ENCODE measurements at places on chromosomes 4 and X.
A peak's percentile ranks its signal among the peaks of the same experiment; 100 is the strongest.

GRCh38 chr4:162622664-162623063, 458.9 kb upstream of the FSTL5 start:
- DNase-seq = no peak

- DNase-seq = no peak
These were observed 455.4 kb downstream of the IL15 start for GRCh38 chr4:142091691-142092182.

DNA sequence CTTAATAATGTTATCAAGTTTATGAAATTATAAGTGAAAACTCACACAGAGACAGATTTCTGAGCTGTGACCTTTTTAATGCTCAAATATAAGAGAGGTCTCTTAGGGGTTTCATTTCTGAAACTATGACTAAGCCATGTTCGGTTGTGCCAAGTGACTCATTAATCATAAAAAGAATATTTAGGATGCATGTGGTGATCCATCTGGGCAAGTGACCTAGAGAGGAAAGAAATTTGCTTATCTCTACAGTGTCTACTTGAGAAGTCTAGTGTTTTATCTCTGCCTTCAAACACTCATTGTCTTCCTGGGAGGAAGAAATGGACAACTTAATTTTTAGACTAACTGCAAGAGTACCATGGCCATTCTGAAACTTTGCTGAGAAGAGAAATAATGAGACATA, 545.3 kb upstream of the GRID2 start:
- peak; percentile 4 for DNase-seq

GRCh38 chr4:52017814-52018213, 2.3 kb downstream of the LRRC66 start:
- no peak for DNase-seq

- peak; percentile 42 for DNase-seq
These were observed 1.7 kb downstream of the ARAF start for GRCh38 chrX:47562615-47563243.

GRCh38 chr4:11831739-11832138, 403.0 kb upstream of the HS3ST1 start:
- no peak for DNase-seq

GRCh38 chr4:75723163-75724065, 963 bp upstream of the USO1 start:
- DNase-seq = peak; percentile 51

DNA sequence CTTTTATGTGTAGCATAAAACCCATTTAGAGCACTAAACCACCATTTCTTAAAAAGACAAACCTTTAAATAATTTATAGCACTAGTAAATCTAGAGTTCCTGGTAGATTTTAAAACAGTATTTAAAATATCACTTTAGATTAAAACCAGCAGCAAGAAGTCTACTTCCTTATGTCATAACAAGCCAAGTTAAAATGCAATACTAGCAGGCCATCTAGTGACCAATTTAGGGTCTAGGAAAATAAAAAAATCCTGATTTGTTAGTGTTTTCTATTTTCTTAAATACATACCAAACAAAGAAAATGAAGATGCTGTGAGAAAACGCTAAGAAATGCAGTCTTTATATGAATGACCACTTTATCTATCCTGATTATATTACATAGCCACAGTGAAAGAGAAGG, 53.9 kb downstream of the PAPSS1 start:
- peak; percentile 43 for DNase-seq

GRCh38 chrX:130253916-130254315, 14.8 kb downstream of the ZNF280C start:
- DNase-seq = no peak

DNA sequence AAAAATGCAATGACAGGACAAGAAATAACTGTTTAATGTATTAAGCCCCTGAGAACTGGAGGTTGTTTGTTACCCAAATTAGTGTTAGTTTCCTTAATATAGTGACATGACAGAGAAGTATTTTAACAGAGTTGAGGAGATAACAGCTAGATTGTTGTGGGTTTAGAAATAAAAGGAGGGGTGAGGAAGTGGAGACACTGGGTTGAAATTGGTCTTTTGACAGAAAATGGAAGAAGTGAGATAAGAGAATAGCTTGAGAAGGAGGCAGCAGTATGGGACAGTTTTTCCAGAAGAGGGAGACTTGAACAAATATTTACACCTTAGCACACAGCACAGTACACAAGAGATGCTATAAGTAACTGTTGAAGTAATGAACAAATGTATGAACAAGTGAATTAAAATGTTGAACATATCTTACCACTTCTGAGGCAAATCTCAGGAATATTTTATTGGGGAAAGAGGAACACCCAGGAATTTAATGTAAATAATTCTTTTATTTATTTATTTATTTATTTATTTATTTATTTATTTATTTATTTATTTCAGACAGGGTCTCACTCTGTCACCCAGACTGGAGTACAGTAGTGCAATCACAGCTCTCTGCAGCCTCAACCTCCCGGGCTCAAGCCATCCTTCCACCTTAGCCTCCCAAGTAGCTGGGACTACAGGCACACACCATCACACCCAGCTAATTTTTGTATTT, 58.0 kb upstream of the EGFL6 start:
- DNase-seq = no peak

GRCh38 chr4:92634882-92635281, 331.1 kb downstream of the GRID2 start:
- no peak for DNase-seq

DNA sequence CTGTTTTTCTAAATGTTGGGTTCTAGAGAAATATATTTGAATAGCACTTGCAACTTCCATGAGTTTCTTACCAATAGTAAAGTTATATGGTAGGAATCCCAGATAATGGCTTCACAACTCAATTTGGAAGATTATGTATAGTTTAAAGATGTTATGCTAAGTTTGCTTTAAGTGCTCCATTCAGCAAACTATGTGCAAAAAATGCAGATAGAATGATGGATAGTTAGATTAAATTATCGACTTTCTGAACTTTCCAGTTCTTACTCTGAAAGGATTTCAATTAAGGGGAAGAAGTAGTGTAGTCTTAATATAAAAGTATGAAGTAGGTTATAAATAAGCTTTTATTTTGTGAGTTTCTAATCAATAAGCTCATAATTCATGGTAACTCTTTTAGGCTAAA, 60.7 kb upstream of the NFKB1 start:
- no peak for DNase-seq

DNA sequence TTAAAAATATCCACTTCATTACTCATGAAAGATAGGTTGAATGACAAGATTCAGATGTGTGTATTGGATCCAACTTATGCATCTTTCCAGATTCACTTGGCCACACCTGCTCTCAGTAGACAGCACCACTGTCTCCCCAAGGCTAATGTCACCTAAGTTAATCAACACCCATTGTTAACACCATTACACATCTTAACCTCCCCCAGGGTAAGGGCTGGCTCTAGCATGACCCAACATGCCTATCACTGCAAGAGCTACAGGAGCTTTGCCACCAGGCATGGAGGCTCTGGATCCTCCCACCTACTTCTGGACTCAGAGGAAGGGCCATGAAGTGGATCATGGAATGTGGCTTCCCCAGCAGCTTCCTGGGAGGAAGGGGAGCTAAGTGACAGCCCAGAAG, 32.8 kb upstream of the LSM6 start:
- peak; percentile 1 for DNase-seq

- DNase-seq = peak; percentile 10
These were observed 168.6 kb downstream of the NSUN7 start for GRCh38 chr4:40918330-40918729.

DNA sequence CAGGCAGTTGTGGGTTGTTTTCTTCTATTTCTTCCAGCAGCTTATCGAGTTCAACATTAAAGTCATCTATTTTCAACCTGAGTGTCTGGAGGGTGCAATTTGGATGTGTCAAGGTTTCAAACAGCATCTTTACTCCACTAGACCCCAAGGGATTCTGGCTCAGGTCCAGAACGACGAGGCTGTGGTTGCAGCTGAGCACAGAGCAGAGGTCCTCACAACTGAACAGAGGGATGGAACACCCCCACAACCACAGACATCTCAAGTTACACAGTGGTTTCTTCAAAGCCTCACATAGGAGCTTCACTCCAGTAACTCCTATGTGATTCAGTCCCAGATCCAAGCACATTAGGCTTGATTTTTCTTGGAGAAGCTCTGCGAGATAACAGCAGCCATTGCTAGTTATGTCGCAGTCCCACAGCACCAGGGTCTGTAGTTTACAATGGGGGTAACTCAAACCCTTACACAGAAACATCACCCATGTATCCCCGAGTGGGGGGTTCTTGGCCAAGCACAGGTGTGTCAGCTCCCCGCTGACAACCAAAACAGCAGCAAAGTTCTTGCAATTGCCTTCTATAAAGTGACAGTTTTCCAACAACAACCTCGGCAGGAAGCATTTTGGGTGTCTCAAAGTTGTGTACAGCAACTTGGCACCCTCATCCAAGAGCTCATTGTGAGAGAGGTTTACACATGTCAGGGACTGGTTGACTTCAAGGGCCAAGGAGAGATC, 2.8 kb downstream of the NLRP2B start:
- DNase-seq = no peak

Data from DMS53 (cell line).